ENCODE measurements at places on chromosomes 5 and 9.

GRCh38 chr5:151298063-151298855 is 5.3 kb downstream of the SLC36A3 start:
- peak; percentile 33 for DNase-seq

GRCh38 chr9:37350486-37351190 is 71.9 kb upstream of the GRHPR start:
- DNase-seq: no peak

GRCh38 chr5:111784491-111785181 is 27.6 kb upstream of the NREP start:
- DNase-seq: no peak

- DNase-seq: peak; percentile 4
These were observed 158.0 kb upstream of the LHFPL2 start for GRCh38 chr5:78806544-78806943.

DNA sequence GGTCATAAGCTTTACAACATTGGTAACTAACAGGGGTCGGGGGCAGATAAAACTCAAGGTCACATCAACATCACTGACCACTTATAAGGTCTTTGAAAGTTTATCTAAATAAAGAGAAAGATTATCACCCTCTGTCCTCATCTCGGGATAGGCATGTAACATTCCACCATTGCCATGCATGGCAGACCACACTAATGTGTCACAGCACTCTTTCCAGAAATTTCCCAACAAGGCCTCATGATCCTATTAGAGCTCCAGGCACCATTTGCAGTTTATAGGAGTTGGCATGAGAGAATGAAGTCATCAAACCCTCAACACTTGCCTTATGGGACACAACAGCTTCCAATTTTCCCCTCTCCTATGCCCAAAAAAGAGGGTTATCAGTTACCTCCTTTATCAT is 31.9 kb upstream of the ZNF622 start:
- DNase-seq: no peak

- no peak for DNase-seq
These were observed 48.4 kb downstream of the YIPF5 start for GRCh38 chr5:144122081-144122480.

- DNase-seq: peak; percentile 8
These were observed 35.0 kb downstream of the MTX3 start for GRCh38 chr5:79955941-79956670.

DNA sequence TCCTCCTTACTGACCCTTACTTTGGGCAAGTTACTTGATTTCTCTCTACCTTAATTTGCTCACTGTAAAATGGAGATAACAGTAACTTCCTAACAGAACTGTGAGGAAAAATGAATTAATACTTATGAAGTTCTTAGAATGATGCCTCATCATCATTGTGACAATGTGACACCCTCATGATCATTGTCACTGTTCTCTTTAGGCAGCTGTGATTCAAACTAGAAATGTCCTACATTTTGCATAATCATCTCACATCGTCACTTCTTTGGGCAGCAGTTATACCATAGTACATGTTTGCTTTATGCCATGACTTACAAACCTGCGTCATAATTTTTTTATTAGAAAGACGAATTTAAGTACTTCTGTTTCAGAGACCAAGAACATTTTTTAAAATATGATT is 9.7 kb downstream of the SLC30A5 start:
- DNase-seq: no peak

DNA sequence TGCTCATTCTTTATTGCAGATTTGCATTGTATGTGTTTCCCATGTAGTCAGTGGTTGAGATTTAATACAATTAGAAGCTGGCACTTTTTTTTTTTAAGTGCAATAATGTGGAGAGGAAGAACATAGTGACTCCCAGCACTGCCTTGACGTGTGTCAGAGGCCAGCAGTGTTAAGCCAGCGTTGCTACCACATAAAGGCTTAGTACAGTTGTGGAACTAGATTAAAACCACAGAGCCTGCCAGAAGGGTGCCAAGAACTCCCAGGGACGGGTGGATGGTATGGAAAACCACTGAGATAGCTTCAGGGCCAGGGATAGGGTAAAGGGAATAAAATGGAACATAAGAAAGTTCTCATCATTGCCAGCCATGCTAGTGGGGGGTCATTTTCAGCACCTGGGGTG is 142.9 kb downstream of the TRIO start:
- no peak for DNase-seq

DNA sequence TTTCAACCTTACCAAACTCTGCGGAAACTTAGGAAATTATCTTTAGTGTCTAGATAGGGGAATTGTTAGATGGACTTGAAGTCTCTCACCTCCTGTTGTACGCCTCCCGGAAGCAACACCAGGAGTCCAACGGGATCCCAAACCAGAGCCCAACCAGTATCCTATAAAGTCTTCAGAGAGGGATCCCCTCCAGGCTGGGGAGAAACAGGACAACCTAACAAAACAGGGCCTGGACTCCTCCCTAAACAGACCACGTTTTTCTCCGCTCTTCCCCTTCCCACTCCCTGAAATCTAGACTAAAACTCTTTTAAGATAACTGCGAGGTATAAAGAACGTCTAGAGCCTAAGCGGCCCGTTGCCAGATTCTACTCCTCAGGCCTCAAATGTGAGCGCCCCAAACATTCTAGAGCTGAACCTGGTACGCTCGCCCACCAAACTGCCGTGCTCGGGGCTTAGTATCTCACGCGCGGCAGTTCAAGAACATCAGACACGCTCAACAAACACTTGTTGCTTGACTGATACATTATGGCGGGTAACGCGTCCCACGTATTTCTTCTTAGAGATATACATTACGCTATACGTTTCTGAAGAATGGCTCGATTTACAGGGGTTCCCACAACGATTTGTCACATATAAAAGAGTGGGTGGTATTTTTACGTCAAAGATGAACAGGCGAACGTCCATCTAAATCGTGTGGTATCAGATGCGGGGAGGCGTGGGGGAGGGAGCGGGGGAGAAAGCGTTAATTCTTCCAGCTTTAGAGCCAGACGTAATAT is 663 bp upstream of the SMIM27 start:
- peak; percentile 23 for DNase-seq

- DNase-seq: peak; percentile 26
These were observed 31.8 kb upstream of the FRRS1L start for GRCh38 chr9:109198736-109199382.

Measured in HCT116 (cell line).